ENCODE measurements at places on chromosomes 7 and 10.

DNA sequence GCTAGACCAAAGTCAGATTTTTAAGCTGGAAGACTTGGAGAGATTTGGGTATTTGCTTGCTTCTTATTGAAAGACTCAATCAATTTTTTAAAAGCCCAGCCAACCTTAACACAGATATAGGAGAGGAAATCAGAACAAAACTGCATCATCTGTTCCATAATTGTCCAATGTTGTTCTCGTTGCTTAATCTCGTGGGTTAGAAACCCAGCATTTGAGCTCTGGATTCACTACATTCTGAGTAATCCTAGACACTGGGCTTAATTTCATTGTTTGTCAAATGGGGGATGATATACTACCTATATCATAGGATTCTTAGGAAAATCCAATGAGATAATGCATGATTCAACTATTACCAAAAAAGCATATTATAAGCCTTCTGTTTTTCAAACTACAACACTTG, 48.9 kb downstream of the CALD1 start:
- DNase-seq, result no peak

DNA sequence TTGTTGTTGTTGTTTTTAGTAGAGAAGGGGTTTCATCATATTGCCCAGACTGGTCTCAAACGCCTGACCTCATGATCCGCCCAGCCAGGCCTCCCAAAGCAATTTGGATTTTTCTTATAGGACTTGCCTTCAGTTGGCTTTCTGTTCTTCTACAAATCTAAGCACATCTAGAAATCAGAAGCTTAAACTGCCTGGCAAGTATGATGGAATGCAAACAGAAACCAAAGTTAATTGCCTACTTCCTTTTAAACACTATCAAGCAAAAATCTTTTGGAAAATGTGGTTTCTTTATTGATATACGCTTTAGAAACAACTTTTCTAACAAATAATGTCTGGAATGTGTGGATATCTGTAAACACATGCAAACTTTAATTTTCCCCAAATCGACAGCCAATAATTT, 64.9 kb downstream of the USP6NL start:
- no peak for DNase-seq

DNA sequence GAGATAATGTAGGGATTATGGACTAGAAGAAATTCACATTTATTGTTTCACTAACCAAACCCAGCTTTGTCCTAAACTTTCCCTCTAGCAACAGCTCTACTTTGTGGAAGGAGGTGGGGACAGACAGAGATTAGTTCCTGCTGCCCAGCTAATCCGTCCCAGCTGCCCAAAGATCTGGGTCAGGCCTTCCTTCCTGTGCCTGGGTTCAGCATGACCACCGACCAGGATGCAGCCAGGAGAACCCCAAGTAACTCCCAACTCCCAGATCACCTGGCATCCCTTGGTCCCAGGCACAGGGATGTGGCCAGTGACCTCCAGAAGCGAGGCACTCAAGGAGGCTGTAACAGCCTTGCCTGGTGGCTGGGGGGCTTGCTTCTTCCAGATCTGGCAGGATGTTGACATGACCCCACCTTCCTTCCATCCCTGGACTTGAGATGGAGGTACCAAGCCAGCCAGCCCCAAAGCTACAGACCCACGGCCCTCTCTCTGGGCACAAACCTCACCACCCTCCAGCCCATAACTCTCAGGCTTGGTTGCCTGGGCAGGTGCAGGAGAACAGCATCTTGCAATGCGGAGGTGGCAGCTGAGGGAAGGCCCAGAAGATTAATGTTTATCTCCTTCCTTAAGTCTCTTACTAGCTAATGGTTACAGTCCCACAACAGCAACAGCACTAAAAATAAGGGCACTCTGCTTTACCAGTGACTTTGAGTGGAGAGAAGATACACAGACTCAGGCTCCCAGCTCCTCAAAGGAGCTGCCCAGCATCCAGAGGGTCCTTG, 11.1 kb downstream of the CAMK2G start:
- DNase-seq, result no peak

DNA sequence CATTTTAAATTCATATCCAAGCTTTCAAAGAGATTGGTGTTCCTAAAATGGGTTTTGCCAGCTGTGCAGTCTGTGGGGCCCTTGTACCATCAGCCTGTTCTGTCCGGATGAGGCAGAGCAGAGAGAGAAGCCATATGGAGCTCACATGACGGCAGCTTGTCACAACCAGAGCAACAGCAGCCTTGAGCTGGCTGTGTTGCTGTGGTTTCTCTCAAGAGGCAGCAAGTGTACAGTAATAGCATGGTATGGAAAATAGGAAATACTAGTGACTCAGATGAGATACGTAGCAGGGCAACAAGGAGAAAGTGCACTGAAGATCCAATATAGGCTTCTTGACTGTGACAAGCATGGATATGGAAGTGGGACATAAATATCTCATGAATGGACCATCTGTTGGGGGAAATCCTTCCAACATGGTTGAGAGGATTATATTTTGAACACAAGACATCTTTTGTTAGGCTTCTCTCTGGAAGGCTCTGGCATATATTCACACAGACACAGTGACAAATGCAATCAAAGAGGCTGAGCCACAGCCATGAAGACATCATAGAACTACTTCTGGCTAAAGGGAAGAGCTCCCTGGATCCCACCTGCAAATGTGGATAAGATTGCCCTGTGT, 251.0 kb upstream of the TAC1 start:
- no peak for DNase-seq

- no peak for DNase-seq
These were observed 58.0 kb downstream of the LSMEM1 start for GRCh38 chr7:112538726-112539255.

DNA sequence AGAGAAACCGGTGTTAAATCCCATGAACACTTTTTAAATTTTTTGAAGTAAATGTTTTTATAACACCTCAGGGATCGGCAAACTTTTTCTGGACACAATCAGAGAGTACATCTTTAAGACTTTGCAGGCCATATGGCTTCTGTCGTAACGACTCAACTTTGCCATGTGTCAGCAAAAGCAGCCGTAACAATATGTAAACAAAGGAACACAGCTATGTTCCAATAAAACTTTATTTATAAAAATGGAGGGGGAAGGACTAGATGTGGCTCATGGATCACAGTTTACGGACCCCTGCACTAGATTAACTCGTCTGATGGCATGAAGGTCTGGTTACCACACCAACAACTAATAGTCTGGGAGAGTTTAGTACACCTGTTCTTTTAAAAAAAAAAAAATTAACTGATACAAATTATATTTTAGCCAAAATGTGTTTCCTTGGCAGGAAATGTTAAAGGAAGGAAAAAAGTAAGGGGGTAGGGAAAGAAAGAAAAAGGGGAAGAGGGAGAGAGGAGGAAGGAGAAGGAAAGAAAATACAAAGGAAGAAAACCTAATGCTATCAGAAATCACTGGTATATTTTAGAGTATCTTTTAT, 50.2 kb downstream of the ABI1 start:
- no peak for DNase-seq

- no peak for DNase-seq
These were observed 566.0 kb upstream of the FOXK1 start for GRCh38 chr7:4115941-4116610.

DNA sequence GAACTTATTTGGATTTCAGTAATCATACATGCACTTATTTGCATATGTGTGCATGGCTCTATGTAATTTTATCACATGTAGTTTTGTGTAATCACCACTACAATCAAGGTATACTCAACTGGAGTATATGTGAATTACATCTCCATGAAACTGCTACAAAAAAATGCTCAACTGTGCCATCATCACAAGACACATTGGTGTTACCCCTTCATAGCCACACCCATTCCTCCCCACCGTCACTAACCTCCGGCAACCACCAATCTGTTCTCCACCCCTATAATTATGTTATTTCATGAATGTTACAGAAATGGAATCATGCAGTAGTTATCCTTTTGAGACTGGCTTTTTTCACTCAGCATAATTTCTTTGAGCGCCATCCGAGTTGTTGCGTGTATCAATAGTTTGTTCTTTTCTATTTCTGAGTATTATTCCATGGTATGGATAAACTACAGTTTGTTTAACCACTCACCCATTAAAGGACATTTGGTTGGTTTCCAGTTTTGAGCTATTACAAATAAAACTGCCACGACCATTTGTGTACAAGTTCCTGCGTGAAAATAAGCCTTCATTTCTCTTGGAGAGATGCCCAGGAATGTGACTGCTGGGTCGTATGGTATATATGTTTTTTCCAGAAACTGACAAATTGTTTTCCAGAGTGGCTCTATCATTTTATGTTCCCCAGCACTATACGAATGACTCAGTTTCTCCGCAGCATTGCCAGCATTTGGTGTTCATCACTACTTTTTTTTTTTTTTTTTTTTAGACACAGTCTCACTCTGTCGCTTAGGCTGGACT, 11.3 kb upstream of the SMO start:
- DNase-seq, result no peak

Data from stimulated activated CD8-positive, alpha-beta memory T cell treated with anti-CD3 and anti-CD28 coated beads, Interleukin-7, amount 100 ng/mL, for 1 hour (primary cell).